Prostate gland (tissue), 2 donors: ENCODE measurements at places on chromosomes 2 and 18. TPM values are rescaled to one million over a fixed set of nuclear protein-coding genes. Genes with fewer than 3 reads are reported as not detected.

DNA sequence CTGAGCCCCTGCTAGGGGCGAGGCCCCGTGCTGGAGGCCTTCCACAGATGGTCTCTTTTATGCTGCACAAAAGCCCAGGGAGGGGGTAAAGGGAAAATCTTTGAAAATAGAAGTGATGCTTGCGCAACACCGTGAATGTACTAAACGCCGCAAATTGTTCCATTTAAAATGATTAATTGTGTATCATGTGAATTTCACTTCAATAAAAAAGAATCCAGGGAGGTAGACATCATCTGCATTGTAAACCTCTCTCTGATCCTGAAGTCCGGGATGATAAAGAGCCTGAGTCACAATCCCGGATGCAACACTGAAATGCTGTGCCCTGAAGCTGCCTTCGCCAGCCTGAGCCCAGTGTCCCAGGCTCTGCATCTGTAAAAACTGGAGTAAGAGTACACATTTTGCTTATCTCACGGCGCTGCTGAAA, 107.7 kb upstream of the PPP1CB start:
- H3K4me3 ChIP-seq = no peak overlapping the region
- H3K27ac ChIP-seq = peak overlapping the region; percentile 53
- no peaks in the 10 kb centered on the region for H3K27me3 ChIP-seq
- H3K36me3 ChIP-seq = no peaks in the 10 kb centered on the region
- H3K4me1 ChIP-seq = no peaks in the 10 kb centered on the region
- DNase-seq = peak; percentile 55

- no peak for DNase-seq
- H3K4me3 ChIP-seq = no peak overlapping the region
- no peak overlapping the region for H3K27ac ChIP-seq
- H3K36me3 ChIP-seq = no peaks in the 10 kb centered on the region
- no peaks in the 10 kb centered on the region for H3K27me3 ChIP-seq
- H3K4me1 ChIP-seq = no peaks in the 10 kb centered on the region
Measured at GRCh38 chr18:44630118-44630517, 50.6 kb upstream of the SETBP1 start.

- no peak overlapping the region for H3K27ac ChIP-seq
- DNase-seq = no peak
- H3K27me3 ChIP-seq = no peaks in the 10 kb centered on the region
- H3K4me1 ChIP-seq = no peaks in the 10 kb centered on the region
- H3K4me3 ChIP-seq = no peak overlapping the region
Measured at GRCh38 chr2:230694241-230694640, 18.4 kb upstream of the CAB39 start.

GRCh38 chr2:71671203-71671854, 218.0 kb downstream of the DYSF start:
- H3K27me3 ChIP-seq = no peaks in the 10 kb centered on the region
- peak; percentile 2 for DNase-seq
- H3K27ac ChIP-seq = no peak overlapping the region
- no peaks in the 10 kb centered on the region for H3K4me1 ChIP-seq

The EFHD1 gene
- 33.1 TPM for total RNA-seq

The DPY30 gene
- total RNA-seq = 36.5 TPM

The SCN7A gene
- 16.5 TPM for total RNA-seq

The PCARE gene
- not detected for total RNA-seq

The DNER gene
- 2.6 TPM for total RNA-seq

GRCh38 chr2:178386986-178387597, 63.9 kb downstream of the PRKRA start:
- H3K27me3 ChIP-seq = no peaks in the 10 kb centered on the region
- H3K4me1 ChIP-seq = no peaks in the 10 kb centered on the region
- DNase-seq = no peak
- H3K27ac ChIP-seq = no peak overlapping the region
- H3K36me3 ChIP-seq = no peaks in the 10 kb centered on the region
- H3K4me3 ChIP-seq = no peak overlapping the region

The ALMS1 gene
- 69.3 TPM for total RNA-seq

DNA sequence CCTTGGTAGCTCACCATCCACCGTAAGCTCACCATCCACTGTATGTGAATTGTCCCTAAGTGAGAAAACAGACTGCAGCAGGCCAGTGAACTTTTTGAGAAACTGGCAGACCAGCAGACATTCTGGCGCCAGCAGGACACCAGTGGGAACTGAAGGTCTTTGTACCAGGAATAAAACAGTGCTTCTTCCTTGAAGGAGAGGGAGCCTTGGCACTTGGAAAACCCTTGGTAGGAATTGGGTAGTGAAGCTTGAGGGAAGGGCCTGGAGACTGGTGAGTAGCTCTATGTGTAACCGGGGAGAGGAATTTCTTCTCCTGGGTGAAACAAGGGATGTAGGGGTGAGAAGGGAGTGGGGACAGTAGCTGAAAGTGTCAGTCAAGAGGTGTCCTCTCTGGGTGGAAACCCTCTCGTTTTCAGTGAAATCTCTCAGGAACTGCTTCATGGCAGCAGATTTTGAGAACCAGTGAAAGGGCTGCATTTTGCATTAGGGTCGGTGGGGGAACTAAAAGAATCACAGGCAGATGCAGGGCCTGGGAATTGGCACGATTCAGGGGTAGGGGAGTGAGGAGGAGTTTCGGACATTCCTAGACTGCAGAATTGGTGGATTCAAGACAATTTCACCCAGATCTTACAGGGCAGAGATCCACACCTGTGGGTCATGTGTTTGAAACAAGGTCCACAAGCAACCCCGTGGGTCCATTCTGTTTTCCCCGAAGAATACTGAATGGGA, 131.5 kb upstream of the DLX2 start:
- no peaks in the 10 kb centered on the region for H3K27me3 ChIP-seq
- no peak for DNase-seq
- H3K4me1 ChIP-seq = peaks cover 6% of the 10 kb centered on the region
- no peak overlapping the region for H3K4me3 ChIP-seq
- H3K36me3 ChIP-seq = no peaks in the 10 kb centered on the region
- peak overlapping the region; percentile 20 for H3K27ac ChIP-seq
